ENCODE measurements at places on chromosomes 5 and 9.
A peak's percentile ranks its signal among the peaks of the same experiment; 100 is the strongest.

DNA sequence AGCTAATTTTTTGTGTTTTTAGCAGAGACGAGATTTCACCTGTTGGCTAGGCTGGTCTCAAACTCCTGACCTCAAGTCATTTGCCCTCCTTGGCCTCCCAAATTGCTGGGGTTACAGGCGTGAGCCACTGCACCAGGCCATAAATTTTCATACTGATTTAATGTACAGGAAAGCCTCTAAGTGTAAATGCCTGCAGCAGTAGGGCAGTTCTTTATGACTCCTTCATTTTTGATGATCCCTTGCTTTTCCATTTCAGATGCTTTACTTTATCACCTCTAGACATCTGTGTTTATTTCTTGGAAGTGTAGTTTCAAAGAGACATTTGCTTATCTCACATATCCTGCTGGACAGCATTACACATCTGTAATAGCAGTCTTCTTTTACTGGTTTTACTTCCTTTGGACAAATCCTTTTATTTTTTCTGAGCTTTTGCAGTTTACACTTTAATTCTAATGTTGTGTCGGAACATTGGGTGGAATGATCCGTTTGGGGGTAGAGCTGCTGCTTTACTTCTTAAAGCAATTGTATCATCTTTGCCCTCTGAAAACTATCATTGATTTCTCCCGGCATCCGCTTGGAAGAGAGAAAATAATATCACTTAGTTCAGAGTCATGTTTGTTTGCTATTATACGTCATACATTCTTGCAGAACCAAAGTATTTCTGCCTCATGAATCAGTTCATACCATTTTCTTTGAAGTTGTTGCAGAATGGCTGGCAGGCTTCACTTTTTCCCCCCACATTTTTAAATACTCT, 36.0 kb downstream of the SCGB3A1 start:
- no peak for DNase-seq

GRCh38 chr5:69432412-69433206, 17.7 kb downstream of the MARVELD2 start:
- DNase-seq, result no peak

- no peak for DNase-seq
Measured at GRCh38 chr5:15065091-15065490, 193.5 kb upstream of the ANKH start.

GRCh38 chr5:107500840-107501239, 169.9 kb downstream of the EFNA5 start:
- no peak for DNase-seq

GRCh38 chr9:95071450-95071849, 246.1 kb downstream of the FANCC start:
- no peak for DNase-seq

- DNase-seq, result no peak
Measured at GRCh38 chr5:19767987-19768386, 220.0 kb downstream of the CDH18 start.

- no peak for DNase-seq
Measured at GRCh38 chr9:76338418-76338817, 55.8 kb downstream of the RFK start.

GRCh38 chr5:157607371-157608161, 32.0 kb upstream of the ADAM19 start:
- DNase-seq, result peak; percentile 48

GRCh38 chr5:35745660-35746059, 111.0 kb upstream of the IL7R start:
- no peak for DNase-seq

DNA sequence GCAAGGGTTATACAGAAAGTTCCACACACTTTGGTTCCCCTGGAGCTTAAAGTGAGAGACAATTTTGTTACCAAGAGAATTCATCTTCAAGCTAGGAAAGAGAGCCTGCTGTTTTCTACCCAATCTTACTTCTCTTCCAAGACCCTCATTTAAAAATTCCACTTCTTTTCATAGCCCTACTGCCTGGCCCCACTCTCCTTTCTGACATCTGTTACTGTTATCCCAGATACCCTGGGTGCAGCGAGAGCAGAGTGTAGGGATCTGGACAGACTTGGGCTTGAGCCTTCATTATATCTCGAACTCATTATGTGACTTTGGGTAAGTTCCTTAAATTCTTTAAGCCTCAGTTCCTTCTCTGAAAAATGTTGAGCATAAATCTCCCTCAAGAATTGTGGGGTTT, 263.1 kb downstream of the ASTN2 start:
- no peak for DNase-seq

DNA sequence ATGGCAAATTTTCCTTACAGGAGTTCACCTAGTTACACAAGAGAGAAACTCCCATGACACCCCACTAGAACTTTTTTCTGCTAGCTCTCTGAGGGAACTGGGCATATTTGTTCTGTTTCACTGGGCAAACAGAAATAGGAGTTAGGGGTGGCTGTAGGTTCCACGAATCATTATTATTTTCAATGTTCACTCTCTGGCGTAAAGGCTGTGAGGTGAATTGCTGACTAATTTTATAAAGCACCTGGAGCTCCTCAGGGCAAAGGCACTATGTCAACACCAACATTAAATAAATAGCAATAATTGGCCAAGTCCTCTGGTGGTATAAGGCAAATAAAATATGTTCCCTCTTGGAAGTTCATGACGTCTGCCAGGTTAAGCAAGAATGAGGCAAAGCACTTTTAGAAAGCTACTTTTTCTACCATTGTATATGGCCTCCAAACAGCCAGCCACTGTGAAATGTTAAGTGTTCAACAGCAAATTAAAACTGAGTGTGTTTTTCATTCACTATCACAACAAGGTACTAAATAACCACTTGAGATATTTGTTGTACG, 344.6 kb downstream of the PDE4D start:
- DNase-seq, result no peak

DNA sequence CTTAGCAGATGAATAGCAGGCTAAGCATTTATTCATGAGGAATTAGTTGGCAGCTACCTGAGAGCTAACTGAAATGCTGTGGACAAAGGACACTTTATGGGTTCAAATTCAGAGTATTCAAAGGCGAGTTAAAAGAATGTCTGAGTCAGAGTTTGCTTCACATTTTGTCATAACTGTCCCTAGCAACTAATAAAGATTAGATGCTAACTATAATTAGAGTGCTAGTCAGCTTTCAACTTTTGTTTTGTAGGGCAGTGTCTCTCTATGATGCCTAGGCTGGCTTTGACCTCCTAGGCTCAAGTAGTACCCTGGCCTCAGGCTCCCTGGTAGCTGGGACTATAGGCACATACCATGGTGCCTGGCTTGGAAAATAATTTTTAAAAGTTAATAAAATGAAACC, 4.6 kb downstream of the SMC5 start:
- DNase-seq, result no peak

DNA sequence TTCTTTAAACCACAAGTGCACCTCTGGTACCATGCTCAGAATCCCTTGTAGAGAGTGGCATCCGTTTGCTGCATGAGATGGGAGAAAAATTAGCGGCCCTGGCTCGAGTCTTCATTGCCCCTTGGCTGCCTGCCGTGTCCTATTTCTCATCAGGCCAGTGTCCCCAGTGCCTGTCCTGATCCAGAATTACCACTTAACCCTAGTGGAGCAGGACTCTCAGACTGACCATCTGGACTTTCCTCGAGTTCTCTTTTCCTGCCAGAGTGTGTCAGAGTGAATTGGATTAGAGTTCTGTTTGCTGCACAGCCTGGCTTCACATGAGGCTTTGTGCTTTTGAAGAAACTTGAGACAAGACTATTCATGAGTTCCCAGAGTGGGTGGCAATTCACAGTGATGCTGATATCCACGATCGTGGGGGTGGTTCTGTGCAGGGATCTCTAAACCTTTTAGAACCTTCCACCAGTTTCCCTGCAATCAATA, 92.6 kb downstream of the C9orf152 start:
- DNase-seq, result no peak

DNA sequence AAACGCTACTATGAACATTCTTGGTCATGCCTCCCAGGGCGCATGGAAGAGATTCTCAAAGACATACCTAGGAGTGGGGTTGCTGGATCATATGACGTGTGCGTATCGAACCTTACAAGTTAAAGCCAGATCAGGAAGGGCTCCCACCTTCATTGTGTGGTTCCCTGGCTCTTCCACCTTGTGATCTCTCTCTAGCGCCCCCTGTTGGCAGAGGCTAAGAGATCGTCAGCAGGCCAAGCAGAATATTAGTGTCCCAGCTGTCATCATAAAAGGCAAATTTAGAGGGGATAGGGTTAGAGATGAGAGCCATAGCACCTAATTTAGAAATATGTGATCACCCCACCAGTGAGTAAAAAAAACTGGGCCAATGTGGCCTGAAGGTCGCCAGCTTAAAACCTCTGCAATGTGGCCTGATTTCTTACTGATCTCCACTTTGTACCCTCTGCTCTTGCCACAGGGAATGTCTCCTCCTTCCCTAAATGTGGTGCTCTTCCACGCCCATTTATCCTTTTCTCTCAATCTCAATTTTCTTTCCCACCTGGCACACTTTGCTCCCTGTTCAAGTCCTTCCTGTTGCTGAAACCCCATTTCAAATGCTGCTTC, 91.7 kb upstream of the SHB start:
- peak; percentile 21 for DNase-seq
